ENCODE measurements at places on chromosomes 4 and X.

DNA sequence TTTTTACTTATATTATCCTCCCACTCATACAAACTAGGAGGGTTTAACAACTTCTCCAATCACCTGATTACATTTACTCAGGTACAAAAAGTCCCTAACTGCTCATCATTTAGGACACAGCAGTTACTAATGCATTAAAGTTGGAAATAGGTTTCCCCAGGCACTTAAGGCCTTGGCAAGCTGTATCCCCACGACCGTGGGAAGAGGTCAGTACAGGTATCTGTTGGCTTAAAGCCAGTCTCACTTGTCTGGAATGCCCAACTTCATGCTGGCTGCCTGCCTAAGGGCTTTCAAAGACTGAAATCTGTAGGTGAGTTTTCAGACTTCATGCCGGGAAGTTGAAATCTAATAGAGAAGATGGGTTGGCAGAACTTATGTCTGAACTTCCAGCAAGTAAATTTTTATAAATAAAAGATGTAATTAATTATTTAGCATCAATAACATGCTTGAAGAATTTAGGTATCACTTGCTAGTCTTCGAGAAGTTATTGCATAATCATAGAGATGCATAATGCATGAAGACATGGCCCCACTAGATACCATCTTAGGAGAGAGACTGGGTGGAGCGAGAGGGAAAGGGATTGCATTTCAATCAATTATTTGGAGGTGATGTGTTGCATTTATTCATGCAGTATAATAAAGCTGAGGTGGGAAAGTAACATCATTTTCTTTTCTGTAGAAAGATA, 54.2 kb downstream of the SCD5 start:
- no peak for DNase-seq

GRCh38 chr4:164926301-164926700, 49.3 kb downstream of the APELA start:
- no peak for DNase-seq

DNA sequence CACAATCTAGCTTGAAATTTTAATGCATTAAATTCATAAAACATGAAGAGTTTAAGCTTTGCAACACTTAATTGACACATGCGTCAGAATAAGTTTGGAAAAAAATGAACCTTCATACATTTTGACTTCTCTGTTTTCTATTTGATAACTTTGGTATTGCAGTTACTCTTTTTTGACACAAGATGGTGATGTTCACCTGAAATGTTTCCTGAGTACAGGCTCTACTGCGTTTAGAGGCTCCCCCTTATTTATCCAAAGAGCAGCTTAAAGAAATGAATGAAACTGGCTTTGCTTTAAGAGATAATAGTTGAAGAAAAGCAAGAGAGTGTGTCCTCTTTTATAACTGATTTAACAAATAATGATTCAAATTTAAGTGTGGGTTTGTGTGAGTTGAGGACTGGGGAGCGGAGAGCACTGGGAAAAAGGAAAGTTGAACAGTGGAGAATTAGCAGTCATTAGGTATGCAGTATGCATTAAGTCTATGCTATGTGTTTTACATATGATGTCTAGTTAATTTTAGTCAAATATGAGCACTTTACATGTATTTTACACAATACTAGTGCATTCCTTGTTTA, 180.6 kb upstream of the NUDT6 start:
- DNase-seq = peak; percentile 7

DNA sequence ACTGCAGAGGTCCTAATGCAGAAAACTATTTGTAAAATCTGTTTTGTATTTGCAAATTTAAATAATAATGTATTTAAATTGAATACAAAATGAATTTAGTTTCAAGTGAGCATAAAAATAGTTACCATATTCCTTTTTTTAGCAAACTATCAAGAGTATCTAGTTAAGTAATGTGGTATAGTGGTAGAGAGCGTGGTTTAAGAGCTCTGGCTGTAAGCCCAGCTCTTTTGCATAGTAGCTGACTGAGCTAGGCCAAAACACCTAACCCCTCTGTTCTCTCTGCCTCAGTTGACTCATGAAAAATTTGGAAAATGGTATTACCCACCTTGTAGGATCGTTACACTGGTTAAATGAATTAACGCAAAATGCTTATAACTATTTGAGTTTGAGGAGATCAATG, 18.1 kb upstream of the ADAD1 start:
- DNase-seq = no peak

DNA sequence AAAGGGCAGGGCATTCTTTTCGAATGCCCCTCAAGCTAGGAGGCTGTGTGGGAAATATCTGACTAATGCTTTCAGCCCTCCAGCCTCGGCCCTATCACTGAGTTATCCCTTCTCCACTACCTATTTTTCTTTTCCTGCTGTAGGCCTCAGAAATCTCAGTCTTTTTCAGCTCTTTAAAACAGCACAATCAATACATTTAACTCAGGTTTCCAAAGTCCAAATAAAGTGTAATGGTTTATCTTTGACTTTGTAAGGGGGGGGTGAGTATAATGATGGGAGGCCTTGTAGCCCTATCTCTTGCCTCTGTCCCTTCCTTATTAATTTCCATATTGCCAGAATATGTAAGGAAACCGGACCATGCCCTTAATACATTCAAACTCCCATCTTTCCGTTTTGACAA, 1.6 kb upstream of the WNK3 start:
- no peak for DNase-seq

- DNase-seq = no peak
Observed at GRCh38 chr4:99103166-99103565, 14.6 kb upstream of the ADH5 start.

DNA sequence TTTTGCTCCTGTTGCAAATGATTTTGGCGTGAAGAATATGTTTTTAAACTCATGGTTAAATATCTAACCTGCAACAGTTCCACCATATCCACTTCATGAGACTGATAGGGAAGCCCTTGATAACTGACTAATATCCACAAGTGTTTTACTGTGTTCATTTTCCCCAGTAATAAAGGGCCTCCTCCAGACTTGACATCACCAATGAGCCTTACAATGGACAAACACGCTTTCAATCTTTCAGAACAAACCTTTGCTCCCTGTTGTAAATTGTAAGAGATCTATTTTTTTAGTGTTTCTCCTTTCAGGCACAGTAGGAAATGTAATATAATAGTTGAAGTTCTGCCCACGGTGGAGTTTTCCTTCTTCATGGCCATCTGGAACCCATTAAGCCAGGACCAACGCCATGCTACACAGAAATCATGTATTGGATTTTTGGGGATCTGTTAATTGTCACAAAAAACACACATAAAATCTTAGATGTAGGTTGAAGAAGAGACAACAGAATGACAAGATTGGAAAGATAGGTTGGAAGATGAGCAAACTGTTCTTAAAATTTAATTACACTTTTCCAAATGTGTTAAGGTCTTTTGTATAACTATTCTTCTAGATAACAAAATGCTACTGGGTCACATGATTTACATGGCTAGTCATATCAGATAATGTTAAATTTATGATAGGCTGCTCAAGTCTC, 1030.1 kb downstream of the FSTL5 start:
- DNase-seq = no peak

- no peak for DNase-seq
Observed at GRCh38 chr4:10288830-10289537, 168.2 kb downstream of the ZNF518B start.

DNA sequence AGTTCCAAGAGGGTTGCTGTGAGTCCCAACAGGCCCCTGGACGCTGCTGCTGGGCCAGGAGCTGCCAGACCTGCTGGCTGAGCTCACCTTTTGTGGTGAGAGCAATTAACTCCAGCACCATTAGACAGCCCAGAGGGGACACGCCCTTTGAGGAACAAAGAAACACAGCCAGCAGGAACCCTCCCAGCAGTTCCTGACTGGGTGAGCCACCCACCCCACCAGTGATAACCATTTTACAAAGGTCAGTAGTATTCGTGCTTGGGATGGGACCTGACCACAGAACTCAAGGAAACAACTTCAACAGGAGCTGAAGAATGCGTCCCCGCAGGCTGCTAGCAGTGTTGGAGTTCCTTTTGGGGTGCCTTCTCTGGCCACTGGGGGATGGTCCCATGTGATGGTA, 38.8 kb upstream of the AFAP1 start:
- no peak for DNase-seq

- no peak for DNase-seq
Observed at GRCh38 chrX:15903186-15903681, 48.6 kb upstream of the AP1S2 start.

- DNase-seq = no peak
Observed at GRCh38 chr4:170017252-170017651, 8.9 kb downstream of the MFAP3L start.

DNA sequence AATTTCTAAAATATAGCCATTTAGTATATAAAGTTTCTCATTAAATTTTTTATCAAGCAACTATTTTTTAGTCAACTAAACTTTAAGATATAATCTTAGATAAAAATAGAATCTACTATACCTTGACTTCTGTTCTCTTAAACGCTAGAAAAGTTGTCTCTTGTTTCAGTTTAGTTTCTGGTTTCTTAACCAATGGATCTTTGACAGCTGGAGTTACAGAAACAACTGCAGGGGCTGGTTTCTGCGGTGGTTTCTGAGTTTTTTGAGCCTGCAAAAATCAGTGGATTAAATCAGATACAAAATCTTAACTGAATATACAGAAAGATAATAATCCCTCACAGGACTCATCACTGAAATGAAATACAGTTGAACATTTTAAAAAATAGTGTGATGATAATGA, 21.9 kb downstream of the INTS12 start:
- no peak for DNase-seq

DNA sequence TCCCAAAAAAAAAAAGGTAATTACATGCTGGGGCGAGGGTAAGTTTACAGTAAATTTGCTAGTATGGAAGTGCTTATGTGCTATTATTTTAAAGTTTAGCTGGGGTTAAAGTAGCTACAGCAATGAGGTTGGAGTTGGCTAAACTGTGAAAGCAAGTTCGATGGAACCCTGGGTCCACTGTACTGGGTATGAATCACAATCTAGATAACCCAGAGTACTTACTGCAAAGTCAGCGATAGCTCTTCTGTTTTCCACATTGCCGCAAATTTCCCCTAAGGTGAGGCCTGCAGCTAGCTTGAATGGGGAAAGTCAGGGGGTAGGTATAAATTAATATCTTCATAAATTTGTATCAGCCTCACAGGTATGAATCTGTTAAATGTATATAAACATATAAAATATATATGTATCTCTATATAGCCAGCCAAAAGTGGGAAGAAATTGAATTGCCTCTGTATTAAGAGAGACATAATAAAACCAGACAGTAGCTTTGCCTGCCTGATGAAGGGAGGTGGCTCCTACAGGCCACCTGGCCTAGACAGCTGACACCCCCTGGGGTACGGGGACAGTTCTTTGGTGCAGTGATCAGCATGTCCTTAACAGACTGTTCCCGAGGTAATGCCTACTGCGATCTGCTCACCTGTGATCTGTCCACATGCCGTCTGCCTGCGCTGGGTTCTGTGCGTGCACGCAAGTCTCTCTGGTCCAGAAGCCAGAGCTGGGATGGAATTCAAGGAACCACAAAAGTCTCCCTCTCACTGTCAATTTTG, 30.6 kb downstream of the CLRN2 start:
- no peak for DNase-seq

- DNase-seq = no peak
Observed at GRCh38 chr4:99634742-99635360, 22.8 kb downstream of the C4orf54 start.

DNA sequence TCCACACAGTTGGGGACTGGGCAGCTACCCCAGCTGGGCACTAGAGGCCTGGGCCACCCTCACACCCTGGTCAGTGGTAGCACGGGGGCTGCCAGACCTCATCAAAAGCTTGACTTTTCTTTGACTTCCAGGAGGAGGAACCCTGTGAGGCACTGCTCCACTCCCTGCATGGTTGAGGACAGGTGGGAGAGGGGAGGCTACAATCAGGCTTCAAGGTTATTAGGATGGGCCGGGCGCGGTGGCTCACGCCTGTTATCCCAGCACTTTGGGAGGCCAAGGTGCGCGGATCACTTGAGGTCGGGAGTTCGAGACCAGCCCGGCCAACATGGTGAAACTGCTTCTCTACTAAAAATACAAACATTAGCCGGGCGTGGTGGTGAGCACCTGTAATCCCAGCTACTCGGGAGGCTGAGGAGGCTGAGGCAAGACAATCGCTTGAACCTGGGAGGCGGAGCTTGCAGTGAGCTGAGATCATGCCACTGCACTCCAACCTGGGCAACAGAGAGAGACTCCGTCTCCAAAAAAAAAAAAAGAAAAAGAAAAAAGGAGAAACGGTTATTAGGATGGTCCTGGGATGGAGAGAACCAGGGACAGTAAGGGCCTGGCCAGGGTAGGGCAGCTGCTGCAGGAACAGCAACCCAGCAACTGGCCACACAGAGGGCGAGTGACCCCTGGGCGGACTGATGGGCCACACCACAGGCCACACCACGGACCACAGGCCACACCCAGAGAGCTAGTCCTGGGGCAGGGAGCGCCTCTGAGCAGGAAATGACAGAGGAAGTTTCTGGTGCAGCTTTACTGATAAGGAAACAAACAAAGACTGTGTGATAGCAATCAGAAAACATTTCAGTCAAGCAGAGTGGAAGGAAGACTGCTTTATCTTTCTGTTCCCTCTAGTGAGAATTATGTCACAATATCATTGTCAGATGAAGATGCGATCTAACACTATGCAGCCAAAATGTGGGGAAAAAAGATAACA, 20.5 kb upstream of the OPN1LW start:
- peak; percentile 39 for DNase-seq

- DNase-seq = no peak
Observed at GRCh38 chrX:83759872-83760271, 101.1 kb upstream of the CYLC1 start.

- DNase-seq = no peak
Observed at GRCh38 chr4:159606835-159607234, 504.0 kb downstream of the RAPGEF2 start.

DNA sequence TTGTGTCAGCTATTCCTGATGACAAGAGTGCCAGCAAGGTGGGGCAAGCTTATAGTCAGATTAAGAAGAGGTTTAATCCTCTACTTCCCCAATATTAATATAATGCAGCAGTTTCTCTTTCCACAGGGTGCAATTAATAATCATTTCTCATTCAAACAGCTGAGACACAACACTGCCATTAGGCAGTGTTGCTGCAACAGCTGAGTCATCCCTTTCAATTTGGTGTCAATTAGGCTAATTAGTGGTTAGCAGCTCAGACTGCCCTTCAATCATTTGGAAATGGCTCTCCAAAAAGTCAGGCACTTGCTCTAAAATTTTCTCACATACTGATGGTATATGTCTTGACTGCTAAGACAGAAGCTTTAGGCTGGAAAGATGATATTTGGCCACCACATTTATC, 265.7 kb upstream of the FAM241A start:
- DNase-seq = no peak

- DNase-seq = no peak
Observed at GRCh38 chrX:87063642-87064041, 454.0 kb upstream of the KLHL4 start.

Data from CD4-positive, alpha-beta T cell treated with Interleukin-15 for 4 hours (primary cell).